ENCODE measurements at places on chromosomes 5 and 9. TPM values are rescaled to one million over a fixed set of nuclear protein-coding genes. Genes with fewer than 3 reads are reported as not detected.

RGS7BP gene
- polyA plus RNA-seq: not detected

CDC14B gene
- polyA plus RNA-seq: 10.1 TPM

DBN1 gene
- 176 TPM for polyA plus RNA-seq

GADD45G gene
- polyA plus RNA-seq: 1.3 TPM

CD180 gene
- polyA plus RNA-seq: 0.02 TPM

MOB3B gene
- 0.90 TPM for polyA plus RNA-seq

STK32A gene
- 0.20 TPM for polyA plus RNA-seq

QRFP gene
- polyA plus RNA-seq: not detected

AFAP1L1 gene
- polyA plus RNA-seq: 0.89 TPM

MPDZ gene
- 20.5 TPM for polyA plus RNA-seq

PKD2L2 gene
- 0.11 TPM for polyA plus RNA-seq

PCDH12 gene
- polyA plus RNA-seq: 0.02 TPM

ADCY2 gene
- not detected for polyA plus RNA-seq

PDGFRB gene
- polyA plus RNA-seq: 32.1 TPM

TLX3 gene
- 4.7 TPM for polyA plus RNA-seq

All from SK-N-SH (cell line).